ENCODE measurements at places on chromosomes 6 and 20.

GRCh38 chr6:34249469-34250261, 859 bp upstream of the SMIM29 start:
- no peak for DNase-seq

- no peak for DNase-seq
Measured at GRCh38 chr20:1171461-1172093, 13.2 kb downstream of the TMEM74B start.

- no peak for DNase-seq
Measured at GRCh38 chr6:44327096-44327495, 13.9 kb upstream of the AARS2 start.

DNA sequence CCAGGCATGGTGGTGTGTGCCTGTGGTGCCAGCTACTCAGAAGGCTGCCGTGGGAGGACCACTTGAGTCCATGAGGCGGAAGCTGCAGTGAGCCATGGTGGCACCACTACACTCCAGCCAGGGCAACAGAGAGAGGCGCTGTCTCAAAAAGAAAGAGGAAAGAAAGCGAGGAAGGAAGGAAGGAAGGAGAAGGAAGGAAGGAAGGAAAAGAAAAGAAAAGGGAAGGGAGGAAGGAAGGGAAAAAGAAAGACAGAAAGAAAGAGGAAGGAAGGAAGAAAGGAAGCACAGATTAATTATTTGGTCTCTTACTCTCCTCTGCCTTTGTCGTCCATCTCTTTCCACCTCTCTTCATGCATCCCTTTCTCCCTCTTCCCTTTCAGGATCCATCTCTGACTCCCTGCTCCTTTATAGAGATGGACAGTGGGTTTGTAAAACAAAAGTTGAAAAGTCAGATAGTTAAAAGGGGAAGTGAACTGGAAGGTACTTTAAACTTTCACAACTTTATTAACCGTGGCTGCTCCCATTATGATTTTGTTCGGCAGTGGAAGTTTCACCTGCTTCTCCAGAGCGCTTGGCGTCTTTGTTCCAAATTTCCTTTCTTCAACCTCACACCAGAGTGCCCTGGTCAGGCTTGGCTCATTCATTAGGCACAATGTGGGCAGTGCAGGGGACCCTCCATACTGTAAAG, 1.5 kb downstream of the HLA-DQA1 start:
- DNase-seq, result no peak

GRCh38 chr6:112501705-112502104, 154.6 kb downstream of the RFPL4B start:
- no peak for DNase-seq

- no peak for DNase-seq
Measured at GRCh38 chr20:12435268-12435667, 517.6 kb downstream of the BTBD3 start.

DNA sequence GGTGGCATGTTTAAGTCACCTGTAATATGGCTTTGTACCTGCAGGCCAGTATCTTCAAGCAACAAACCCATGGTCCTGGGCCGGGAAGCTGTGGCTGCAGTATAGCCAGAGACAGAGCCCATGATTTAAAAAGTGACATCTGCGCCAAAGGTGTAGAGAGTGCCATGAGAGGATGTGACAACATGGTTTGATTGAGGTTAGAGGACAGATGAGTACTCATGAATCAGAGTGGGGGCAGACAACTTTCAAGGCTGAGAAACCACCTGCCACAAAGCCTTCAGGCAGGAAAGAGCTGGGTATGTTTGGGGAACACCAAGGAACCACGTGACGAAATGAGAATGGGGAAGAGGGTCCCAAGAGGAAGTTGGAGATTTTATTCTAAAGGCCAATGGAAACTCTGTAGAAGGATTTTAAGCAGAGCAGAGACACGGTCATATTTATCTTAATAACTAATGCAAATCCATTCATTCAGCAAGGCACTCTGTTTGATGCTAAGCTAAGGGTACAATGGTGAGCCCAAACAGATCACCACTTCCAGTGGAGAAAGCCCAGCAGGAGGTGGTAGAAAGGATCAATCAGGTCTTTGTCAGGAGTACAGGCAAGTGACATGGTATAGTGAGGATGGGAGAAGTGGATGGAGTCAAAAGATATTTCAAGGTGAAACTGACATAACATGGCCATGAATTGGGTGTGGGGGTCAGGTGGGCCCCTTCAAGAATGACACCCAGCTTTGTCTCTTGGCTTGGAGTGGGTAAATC, 3.4 kb upstream of the MICAL1 start:
- peak; percentile 22 for DNase-seq

DNA sequence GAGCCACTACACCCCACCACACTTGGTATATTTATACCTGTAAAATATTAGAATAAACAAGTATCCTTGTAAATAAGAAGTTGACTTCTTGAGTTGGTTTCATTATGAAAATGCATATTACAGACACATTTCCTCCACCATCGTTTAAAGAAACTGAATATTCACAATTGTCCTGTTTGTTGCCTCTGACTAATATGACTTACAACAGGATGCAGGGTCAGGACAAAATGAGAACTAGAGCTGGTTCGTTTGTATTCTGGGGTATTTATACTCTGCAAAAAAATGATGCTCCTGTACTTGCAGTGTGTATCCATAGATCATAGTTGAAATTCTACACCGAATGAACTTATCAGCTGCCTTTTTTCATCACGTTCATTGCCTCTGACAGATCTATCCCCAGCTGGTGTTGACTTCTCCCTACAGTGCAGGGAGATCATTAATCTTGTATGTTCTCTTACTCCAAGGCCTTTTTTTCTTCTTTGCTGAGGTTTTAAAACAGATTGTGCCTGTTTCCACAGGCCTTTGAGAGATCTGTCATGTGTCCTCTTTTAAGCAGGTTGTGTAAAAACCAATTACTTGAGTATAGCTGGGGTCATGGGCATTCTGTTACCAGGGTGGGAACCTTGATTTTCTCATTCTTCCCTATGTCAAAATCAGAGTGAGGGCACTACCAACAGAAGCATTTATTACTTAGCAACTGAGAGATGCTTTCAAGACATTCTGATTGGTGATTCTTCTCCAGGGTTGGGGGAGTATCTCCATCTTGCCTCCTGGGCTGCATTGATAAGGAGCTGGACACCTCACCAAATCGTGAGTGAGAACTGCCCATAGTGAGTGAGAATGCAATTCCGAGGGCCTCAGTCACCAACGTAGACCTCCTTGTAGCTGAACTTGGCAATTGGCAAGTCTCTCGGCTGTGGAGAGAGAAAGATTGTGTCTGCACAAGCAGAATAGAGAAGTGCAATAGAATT, 78.8 kb upstream of the CD83 start:
- no peak for DNase-seq

DNA sequence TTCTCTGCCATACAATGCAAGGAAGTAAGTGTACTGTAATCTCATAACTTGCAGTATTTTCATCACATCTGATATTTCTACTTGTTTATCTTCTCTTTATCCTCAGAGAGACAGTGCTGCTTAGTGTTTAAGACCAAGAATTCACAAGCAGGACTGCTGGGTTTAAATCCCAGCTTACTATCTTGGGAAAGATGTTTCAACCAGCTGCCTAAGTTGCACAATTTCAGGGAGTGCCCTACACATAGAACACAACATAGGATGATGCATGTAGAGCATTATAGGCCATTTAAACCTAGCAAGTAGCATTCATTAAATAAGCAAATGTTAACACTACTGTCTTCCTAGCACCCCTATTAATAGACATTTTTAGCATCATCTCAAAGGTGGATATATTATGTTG, 205.2 kb upstream of the CEP162 start:
- no peak for DNase-seq

DNA sequence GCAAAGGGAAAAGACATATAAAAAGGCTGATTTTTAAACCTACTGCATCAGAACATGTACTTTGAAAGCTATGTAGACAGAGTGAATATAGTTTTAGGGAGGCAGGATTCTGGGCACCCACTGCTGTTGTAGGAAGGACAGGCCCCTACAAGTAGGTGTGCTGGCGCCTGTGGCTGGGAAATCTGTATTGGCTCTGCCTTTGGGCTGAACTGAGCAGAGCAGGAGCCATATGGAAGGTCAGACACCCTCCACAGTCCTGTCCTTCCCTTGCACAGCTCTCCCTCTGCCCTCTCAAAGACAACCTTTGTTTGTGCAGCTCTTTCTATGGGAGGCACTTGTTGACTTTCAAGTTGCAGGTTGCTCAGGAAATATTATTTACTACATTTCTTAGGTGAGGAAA, 18.4 kb upstream of the ULBP3 start:
- DNase-seq, result no peak

DNA sequence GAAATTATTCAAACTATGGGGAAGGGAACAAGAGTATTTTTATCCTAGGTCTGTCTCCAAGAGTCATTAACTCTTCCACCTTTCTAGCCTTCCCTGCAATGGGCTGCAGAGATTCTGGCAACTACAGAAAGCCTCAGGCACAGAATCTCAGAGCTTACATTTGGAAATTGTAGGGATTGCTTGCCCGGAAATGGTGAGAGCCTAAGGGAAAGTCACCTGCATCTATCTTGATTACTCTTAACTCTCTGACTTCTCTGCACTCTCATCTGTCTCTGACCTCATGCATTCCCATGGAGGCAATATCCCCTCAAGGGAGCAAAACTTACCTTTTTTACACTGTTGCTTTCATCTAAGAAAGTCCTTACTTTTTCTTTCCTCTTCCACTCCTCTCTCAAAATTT, 513.2 kb upstream of the MARCKS start:
- DNase-seq, result no peak

GRCh38 chr6:125766641-125767040, 17.2 kb downstream of the HEY2 start:
- DNase-seq, result no peak

DNA sequence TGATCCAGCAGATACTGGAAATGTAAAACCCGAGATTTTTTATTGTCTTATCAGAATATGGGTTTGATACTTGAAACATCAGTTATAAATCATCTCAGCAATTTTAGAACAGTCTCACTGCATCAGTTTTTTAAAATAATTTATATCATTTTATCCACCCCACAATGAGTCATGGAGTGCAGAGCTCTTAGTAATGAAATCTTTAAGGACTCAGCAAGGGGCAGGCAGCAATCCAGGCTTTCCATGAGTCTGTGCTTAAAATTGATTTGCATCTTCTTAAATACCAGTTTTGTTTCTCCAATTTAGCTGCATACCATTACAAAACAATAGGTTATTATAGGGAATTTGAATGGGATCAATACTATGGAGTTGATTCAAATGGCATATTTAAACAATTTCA, 832.3 kb downstream of the C6orf118 start:
- DNase-seq, result no peak

DNA sequence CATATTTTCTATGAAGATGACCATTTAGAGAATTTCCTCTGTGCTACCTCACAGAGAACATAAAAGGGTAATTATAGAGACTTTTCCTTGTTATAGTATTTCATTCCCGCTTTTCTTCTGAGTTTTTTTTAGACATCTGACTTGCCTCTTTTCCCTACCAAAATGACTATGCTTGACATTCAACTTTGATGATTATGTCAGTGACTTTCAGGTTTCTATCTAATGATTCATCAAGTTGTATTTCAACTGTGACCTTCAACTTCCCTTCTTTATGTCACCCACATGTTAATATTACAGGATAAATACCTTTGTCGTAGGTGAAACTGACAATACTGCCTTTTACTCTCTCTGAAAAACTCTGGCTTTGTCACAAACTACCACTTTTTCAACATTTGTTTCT, 95.3 kb downstream of the MLIP start:
- DNase-seq, result no peak

DNA sequence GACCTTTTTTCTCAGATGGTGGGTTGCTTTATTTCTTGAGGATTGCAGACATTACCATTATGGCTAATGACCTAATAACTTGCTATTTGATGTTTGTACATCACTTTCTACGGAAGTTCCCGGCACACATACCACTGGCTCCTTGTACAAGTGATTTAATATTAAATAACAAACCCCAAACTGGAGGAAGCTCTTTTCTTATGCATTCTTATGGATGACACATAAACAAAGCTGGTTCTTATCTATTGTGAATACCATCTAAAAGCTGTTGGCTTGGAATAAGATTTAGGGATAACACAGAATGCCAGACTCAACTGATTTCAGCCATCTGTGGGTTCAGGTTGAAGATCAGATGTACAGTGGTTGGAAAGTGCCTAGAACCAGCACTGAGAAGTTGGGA, 272.6 kb downstream of the TSHZ2 start:
- no peak for DNase-seq

GRCh38 chr6:81762132-81762531, 9.7 kb upstream of the TENT5A start:
- DNase-seq, result no peak

DNA sequence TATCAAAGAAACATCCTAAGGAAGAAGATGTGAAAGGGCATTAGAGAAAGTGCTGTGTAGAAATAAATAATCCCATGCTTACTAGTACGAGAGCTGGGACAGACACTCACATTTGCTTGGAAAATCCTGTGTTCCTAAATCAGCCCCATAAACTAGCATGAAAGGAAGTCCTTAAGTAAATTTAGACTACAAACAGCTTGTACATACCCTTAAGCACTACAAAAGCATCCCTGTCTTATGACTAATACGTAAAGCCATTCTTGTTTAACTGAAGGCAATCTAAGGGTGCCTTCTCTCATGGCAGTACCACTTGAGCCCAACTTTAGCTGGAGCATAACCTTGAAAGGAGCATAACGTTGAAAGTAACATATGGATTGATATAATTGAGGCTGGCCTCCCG, 15.4 kb upstream of the FOXQ1 start:
- DNase-seq, result no peak

- DNase-seq, result no peak
Measured at GRCh38 chr20:44477151-44477550, 1.5 kb downstream of the TTPAL start.

GRCh38 chr6:123105561-123105960, 109.5 kb downstream of the CLVS2 start:
- no peak for DNase-seq

- DNase-seq, result no peak
Measured at GRCh38 chr6:79705456-79705995, 74.4 kb downstream of the SH3BGRL2 start.

DNA sequence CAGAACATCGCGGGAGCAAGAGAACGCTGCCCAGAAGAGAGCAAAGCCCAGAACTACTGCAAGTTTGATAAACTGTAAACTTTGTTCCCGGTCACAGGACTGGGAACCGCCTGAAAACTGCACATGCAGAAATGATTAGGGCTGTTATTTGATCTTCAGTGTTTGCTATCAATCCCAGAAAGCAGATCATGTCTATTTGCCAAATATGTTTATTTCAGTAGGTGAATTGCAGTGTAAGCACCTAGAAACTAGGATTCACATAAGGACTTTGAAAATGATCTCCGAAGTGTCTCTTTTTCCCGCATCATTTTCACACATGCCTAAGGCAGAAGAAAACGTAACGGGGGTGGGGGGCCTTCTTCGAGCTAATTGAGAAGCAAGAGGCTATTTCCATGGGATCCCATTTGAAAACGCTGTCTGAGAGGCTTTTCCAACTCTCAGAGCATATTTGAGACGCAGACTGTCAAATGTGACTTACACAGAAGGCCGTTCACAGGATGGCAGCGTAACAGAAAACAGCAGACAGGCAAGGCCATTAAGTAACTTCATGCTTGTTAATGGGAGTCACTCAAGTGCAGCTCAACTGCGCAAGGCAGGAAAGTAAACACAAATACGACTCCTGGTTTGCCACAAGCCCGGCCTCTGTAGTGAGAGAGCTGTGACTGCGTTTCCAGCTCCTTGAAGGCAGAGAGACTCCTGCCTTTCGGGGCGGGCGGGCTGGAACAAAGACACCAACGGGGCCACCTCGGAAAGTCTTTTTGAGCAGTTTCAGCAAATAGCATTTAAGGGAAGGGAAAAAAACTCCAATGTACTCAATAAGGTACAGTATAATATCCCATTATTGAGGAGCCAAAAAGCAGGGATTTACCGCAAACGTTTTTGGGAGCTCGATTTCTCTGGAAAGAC, 144.7 kb upstream of the ZNF217 start:
- no peak for DNase-seq

GRCh38 chr20:33465481-33466302, 22.1 kb upstream of the SNTA1 start:
- no peak for DNase-seq
